ENCODE measurements at places on chromosomes 16 and 17.

- no peak for DNase-seq
Observed at GRCh38 chr17:76542566-76542971, 2.7 kb downstream of the PRCD start.

- no peak for DNase-seq
Observed at GRCh38 chr17:5913032-5913531, 157.1 kb upstream of the WSCD1 start.

- DNase-seq: peak; percentile 85
Observed at GRCh38 chr17:82384730-82385481, 13.3 kb downstream of the UTS2R start.

DNA sequence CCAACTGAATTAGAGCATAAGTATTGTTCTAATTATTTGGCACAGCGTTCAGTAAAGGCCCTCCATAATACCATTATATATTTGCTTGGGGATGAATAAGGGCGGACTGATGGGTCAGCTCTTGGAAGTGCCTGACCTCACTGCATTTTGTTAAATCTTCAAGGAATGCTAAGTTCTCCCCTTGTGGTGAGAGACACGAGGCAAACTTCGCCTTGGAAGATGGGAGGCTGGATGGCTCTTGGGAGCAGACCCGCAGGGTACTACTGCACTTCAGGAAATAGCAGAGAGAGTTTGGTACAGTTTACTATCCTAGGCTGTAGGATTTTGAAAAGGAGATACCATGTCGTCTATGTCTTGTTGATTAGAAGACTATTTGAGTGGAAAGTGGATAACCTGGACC, 87.0 kb upstream of the RPRML start:
- DNase-seq: no peak
